ENCODE measurements at places on chromosomes 12 and 14.

DNA sequence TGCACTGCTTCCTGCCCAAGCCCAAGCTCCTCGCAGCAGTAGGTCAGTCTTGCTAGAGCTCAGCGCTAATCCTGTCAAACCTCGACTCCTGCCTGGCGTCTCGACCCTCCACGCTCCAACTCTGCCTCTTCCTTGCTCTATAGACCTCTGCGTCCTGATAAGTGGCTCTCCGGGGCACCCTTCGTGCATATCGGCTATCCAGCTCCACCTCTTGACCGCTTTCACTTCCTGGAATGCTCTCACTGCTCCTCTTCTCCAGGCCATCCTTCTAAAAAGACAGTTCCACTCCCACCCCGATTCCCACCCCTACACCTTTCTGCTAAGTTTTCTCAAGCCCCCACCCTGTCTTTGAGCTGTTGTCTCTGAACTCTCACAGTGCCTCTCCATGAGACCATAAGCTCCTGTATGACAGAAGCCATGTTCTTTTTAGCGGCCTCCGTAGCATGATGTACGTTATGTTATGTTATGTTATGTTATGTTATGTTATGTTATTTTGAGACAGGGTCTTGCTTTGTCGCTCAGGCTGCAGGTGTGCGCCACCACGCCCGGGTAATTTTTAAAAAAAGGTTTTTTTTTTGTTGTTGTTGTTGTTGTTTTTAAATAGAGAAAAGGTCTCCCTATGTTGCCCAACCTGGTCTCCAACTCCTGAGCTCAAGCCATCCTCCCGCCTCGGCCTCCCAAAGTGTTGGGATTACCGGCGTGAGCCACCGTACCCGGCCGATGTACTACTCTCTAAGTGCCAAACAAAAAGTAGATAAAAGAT, 601 bp downstream of the COX14 start:
- no peak for DNase-seq

GRCh38 chr12:7667125-7667524, 1.4 kb upstream of the APOBEC1 start:
- no peak for DNase-seq

DNA sequence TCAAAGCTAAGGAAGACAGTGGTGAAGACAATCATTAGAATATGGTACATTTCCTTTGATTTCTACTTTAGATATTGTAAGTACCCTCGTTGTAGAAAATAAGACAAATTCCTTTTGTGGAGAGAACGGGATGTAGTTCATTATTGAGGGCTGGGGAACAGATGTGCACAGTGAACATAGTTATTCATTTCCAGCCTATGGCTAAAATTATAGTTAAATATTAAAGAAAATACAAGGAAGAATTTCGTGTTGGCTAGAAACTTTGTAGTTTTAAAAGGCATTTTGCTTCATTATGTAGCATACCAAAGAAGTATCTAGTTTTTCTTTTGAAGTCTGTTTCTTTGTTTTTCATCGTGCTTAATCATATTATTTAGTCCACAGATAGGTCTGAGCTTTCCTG, 201.8 kb downstream of the ESR2 start:
- DNase-seq, result no peak

- DNase-seq, result no peak
These were observed 214.9 kb downstream of the KTN1 start for GRCh38 chr14:55794655-55795595.

- DNase-seq, result no peak
These were observed 40.1 kb upstream of the AMN start for GRCh38 chr14:102882226-102882906.

DNA sequence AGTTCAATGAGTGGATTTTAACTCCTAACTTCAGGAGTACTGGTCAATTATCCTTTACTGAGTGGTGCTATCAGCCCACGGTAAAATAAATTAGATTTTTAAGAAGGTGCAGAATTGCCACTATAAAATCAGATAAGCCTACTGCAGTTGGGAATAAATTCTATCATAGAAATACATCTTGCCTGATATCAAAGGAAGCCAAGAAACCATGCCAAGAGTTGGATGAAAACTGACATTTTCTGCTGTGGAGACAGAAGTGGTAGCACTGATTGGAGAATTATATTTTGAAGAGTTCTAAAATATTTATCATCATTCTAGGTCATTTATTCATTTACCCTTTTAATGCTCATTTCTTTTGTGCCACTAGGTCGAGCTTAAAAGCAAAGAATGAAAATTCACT, 465.1 kb downstream of the APAF1 start:
- DNase-seq, result no peak

DNA sequence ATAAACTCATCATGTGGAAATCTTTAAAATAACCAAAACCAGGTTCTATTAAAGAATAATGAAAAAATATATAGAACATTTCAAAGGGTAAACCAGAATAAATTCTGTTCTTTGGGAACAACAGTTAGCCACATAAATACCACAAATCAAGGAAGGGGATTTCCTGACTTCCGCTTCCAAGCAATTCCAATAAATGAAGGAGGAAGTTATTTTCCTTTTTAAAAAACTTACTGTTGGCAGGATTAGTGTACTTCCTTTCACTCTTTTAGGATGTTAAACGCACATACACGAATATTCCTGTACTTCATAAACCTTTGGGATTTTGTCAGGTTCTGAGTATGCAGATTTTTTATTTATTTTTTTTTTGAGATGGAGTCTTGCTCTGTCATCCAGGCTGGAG, 13.7 kb upstream of the LIMA1 start:
- DNase-seq, result no peak

GRCh38 chr12:54882079-54882478, 27.8 kb downstream of the MUCL1 start:
- DNase-seq, result no peak

DNA sequence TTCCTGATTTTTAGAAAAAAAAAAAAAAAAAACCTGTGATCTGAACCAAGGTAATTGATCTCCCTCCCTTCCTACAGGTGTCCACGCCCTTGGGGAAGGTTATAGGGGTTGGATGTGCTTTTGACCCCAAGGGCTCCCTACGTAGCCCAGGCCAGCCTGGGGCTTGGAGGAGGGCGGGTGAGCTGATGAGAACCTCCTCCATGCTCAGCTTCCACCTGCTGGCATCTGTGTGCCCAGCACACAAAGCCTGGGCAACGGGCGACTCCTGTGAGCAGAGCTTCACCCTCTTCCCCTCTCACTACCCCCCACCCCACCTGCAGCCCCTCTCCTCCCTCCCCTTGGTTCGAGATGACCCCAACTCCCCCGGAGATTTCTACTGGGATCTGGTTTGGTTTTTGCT, 25.3 kb upstream of the INF2 start:
- DNase-seq, result no peak

DNA sequence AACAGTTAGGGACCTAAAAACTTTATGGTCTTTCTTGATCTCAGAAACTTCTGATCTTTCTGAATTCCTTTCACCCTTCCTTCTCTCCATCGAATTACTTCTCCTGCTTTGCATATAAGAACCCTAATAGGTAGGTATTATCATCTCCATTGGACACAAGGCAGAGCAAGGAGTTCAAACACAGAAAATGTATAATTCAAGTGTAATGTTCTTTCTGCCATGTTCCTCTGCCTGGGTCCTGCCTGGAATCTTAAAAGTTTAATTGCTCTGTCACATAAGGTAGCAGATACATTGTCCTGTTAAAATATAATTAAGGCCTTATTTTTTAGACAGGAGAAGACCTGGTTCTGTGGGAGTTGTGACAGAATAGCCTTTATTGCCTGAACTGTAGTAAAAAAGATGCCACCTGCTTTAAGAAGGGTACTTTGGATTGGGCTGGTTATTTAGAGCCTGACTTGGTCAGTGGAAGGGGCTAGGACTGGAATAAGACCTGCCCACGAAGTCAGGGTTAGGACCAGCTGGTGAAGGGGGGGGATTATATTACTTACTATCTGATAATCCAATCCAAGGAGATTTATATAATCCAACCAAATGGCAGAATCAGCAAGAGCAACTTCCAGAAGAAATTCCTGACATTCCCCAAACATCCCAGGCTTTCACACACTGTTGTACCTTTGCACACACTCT, 10.4 kb downstream of the G2E3 start:
- DNase-seq, result no peak

- no peak for DNase-seq
These were observed 92.8 kb downstream of the OTOGL start for GRCh38 chr12:80192087-80192486.

GRCh38 chr12:54140588-54141388, 48.0 kb downstream of the SMUG1 start:
- no peak for DNase-seq

DNA sequence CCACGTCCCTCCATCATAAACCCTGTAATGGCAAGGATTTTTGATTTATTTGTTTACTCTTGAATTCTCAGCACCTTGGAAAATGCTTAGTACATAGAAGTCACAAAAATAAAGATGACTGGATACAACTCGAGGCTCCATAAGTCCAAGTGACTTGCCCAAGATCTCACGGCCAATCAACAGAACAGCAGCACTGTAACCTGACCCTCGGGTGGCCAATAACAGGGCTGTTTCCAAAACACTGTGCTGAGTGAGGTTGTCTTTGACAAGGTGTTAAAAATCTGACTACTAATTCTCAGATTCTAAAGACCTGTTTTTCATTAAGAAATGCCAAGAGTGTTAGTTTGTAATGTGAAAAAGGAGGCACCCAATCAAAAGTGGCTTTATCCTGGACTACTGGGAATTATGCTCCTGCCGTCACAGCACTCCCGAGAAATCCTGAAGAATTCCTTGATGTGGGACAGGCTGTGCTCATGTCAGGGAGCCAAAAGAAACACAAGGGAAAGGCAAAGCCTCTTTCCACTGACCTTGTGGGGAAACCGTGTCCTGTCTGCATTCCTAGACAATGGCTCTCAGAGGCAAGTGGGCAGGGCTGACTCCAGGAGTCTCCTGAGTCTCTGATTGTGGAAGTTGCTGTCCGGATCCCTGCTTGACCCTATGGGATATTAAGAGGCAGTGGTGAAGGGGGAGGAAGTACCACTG, 204.7 kb upstream of the PELI2 start:
- no peak for DNase-seq

- no peak for DNase-seq
These were observed 367.6 kb upstream of the PRICKLE1 start for GRCh38 chr12:42957136-42957535.

DNA sequence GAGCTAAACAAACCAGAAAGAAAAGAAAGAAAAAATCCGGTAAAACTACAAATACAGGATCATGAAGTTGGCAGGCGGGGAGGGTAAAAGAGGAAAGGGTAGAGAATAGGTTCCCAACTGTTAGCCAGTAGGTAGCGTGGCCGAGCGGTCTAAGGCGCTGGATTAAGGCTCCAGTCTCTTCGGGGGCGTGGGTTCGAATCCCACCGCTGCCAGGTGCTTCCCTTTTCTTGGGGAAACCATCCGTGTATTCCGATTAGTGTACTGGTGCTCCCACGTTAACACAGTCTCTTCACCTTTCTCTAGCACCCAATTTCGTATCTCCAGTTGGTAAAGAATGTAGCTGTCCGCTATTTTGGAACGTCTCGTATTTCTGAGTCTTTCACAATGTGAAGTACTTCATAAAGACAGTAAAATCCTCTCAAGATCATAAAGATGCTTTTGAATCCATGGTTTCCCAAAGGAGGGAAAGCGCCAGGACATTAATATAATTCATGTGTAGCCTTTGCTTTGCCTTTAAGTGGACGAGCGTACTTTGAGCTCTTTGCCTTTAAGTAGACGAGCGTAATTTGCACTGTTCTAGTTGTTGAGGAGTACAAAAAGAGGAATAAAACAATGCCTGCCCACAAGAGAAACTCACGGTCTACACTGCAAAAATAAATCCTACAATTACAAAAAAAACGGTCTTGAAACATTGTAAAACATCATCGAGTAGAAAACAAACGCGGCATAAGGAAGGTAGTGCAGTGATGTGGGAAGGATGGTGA, 19.0 kb upstream of the RNASE12 start:
- DNase-seq, result no peak
